ENCODE measurements at places on chromosomes 5 and 9. TPM values are rescaled to one million over a fixed set of nuclear protein-coding genes. Genes with fewer than 3 reads are reported as not detected.

Gene SLC1A1
- total RNA-seq = not detected

- H3K36me3 ChIP-seq = no peaks in the 10 kb centered on the region
- no peak overlapping the region for H3K27ac ChIP-seq
- no peak for DNase-seq
- H3K4me3 ChIP-seq = no peak overlapping the region
- H3K4me1 ChIP-seq = no peaks in the 10 kb centered on the region
- no peaks in the 10 kb centered on the region for H3K27me3 ChIP-seq
Measured at GRCh38 chr9:106075236-106075959, 381.1 kb downstream of the TMEM38B start.

- no peaks in the 10 kb centered on the region for H3K4me1 ChIP-seq
- no peaks in the 10 kb centered on the region for H3K36me3 ChIP-seq
- no peak overlapping the region for H3K4me3 ChIP-seq
- no peak overlapping the region for H3K27ac ChIP-seq
- DNase-seq = no peak
Measured at GRCh38 chr9:107148216-107148615, 134.9 kb upstream of the RAD23B start.

Gene FOXD4L3
- 0.20 TPM for total RNA-seq

Gene IL9
- not detected for total RNA-seq

Gene AIF1L
- total RNA-seq = 0.37 TPM

DNA sequence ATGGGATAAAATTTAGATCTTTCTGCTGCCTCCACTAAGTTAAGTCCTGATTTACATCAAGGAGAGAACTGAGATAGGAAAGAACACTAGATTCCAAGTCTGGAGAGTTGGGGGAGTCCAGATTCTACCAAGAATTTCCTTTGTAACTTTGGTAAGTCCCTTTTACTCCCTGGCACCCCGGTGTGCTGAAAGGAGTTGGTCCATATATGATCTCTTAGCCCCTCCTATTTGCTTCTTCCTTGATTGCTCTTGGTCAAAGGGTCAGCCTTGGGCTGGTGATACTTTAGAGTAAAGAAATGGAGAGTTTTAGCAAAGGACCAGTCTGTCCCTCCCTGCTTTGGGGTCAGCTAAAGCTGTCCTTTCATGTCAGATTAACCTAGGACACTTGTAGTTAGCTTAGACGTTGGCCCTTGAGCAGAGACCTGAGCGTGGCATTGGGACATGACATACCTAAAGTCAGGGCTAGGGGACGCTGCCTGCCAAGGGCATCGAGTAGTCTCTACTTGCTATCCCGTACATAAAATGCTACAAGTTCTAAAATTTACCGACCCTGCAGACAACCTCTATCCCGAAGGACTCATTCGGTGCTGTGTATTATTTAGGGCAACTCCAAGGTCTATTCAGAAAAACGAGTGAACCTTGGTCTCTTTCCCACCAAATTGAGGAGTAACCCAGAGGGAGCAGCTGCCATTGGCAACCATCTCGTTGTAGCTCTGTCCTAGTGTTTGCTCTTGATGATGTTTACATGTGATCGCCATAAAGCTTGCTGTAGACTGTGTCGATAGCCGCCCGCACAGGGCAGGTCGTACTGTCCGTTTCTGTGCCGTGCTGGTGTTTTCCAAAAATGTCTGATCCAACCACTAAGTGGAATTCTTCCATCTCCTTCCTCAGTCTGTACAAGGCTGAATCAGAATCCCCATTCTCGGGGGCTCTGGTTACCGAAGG lies 94.4 kb downstream of the PDE6A start:
- no peak overlapping the region for H3K4me3 ChIP-seq
- no peak for DNase-seq
- H3K27me3 ChIP-seq = no peaks in the 10 kb centered on the region
- H3K27ac ChIP-seq = no peak overlapping the region
- peaks cover 5% of the 10 kb centered on the region for H3K36me3 ChIP-seq

Gene TMEM252
- not detected for total RNA-seq

- no peak overlapping the region for H3K27ac ChIP-seq
- H3K4me1 ChIP-seq = peaks cover 5% of the 10 kb centered on the region
- no peak overlapping the region for H3K4me3 ChIP-seq
- no peaks in the 10 kb centered on the region for H3K27me3 ChIP-seq
- no peak for DNase-seq
- H3K36me3 ChIP-seq = no peaks in the 10 kb centered on the region
Measured at GRCh38 chr5:34743878-34744277, 87.8 kb downstream of the RAI14 start.

DNA sequence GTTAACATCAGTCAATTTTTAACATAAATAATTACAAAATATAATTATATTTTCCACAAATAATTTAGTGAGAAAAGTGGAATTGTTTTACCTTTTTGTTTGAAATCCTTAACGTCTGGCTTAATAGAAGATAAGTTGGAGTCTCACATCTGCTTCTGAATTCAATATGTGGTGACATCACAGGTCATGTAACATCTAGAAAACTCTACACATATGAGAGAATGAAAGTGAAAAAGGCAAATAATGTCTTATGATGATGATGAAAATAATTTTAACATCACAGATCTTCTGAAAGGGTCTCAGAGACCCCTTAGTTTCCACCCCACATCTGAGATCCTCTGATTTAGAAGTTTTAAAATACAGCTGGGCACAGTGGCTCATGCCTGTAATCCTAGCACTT lies 81.5 kb downstream of the PRKACG start:
- DNase-seq = no peak
- no peak overlapping the region for H3K4me3 ChIP-seq
- peaks cover 20% of the 10 kb centered on the region for H3K4me1 ChIP-seq
- peaks cover 2% of the 10 kb centered on the region for H3K36me3 ChIP-seq

GRCh38 chr5:119031011-119031886 lies 39.6 kb upstream of the DMXL1 start:
- H3K4me1 ChIP-seq = peaks cover 26% of the 10 kb centered on the region
- peak overlapping the region; percentile 78 for H3K27ac ChIP-seq
- DNase-seq = peak; percentile 8
- no peaks in the 10 kb centered on the region for H3K27me3 ChIP-seq

- no peaks in the 10 kb centered on the region for H3K36me3 ChIP-seq
- H3K27ac ChIP-seq = no peak overlapping the region
- H3K27me3 ChIP-seq = peaks cover 7% of the 10 kb centered on the region
- no peaks in the 10 kb centered on the region for H3K4me1 ChIP-seq
- DNase-seq = no peak
- H3K4me3 ChIP-seq = no peak overlapping the region
Measured at GRCh38 chr9:130459941-130460669, 15.3 kb downstream of the ASS1 start.

DNA sequence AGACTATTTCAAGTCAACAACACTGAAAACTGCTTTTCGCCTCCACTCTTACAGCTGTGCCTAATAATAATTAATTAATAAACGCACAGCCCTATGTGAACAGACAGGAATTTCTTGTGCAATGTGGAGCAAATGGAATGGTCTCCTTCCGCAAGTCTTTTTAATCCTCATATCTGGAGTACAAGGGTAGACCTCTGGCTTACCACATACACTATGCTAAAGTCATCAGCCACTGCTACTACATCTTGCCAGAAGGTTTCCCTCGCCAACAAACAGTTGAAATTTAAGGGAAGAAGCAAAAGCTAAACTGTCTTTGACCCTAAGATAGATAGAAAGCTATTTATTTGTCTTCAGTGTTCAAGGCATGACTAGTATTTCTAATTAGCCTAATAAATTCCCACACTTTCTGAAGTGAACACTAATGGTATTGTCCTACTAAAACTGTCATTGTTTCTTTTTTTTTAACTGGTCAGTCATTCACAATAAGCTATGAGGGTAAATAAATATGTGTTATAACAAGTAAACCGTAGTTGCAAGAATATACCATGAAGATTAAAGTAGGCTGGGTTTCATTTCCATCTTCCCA lies 63.9 kb downstream of the GOLPH3 start:
- peaks cover 42% of the 10 kb centered on the region for H3K36me3 ChIP-seq
- no peak overlapping the region for H3K4me3 ChIP-seq
- no peak for DNase-seq
- H3K4me1 ChIP-seq = peaks cover 2% of the 10 kb centered on the region
- H3K27ac ChIP-seq = no peak overlapping the region

- no peaks in the 10 kb centered on the region for H3K27me3 ChIP-seq
- no peaks in the 10 kb centered on the region for H3K4me1 ChIP-seq
- DNase-seq = no peak
Measured at GRCh38 chr9:16559418-16560188, 310.9 kb downstream of the BNC2 start.

DNA sequence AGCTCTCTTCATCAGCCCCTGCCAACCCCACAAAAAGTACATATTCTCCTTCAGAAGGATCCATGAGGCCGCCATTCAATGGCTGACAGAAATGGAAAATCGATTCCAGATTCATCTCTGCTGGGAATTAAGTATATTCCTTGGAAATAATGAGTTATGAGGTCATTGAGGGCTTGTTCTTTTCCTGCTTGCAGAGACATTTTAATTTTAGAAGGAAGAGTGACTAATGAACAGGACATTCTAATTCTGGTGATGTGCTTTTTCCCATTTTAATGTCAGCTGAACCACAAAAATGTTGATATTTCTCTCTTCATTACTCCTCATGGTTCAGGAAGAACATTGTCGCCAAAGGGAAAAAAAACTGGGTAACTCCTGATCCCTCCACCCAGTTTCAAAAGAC lies 314.0 kb downstream of the PIK3R1 start:
- no peak overlapping the region for H3K27ac ChIP-seq
- no peaks in the 10 kb centered on the region for H3K4me1 ChIP-seq
- peaks cover 7% of the 10 kb centered on the region for H3K27me3 ChIP-seq
- DNase-seq = no peak
- H3K4me3 ChIP-seq = no peak overlapping the region

- H3K4me1 ChIP-seq = peaks cover 9% of the 10 kb centered on the region
- H3K27ac ChIP-seq = no peak overlapping the region
- no peaks in the 10 kb centered on the region for H3K36me3 ChIP-seq
- H3K27me3 ChIP-seq = no peaks in the 10 kb centered on the region
Measured at GRCh38 chr9:72509053-72509452, 12.4 kb upstream of the TMC1 start.

DNA sequence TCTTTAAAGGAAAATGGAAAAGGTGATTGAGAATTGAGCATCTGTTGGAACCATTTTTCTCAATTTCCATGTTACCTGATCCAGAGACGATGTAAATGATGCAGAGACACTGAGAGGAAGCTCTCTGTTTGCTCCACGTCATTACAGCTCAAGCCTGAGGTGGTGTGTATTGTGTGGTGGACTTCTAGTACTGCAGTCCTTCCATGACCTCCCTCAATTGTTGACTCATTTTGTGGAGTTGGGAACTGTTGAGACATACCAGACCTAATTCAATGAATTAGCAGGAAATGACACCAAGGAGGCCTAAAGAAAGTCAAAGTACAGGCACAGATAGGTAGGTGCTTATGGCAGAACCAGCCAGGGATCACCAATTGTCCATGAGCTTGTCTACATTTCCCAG lies 15.6 kb upstream of the LVRN start:
- peaks cover 2% of the 10 kb centered on the region for H3K27me3 ChIP-seq
- H3K36me3 ChIP-seq = no peaks in the 10 kb centered on the region
- H3K4me3 ChIP-seq = no peak overlapping the region
- DNase-seq = no peak

DNA sequence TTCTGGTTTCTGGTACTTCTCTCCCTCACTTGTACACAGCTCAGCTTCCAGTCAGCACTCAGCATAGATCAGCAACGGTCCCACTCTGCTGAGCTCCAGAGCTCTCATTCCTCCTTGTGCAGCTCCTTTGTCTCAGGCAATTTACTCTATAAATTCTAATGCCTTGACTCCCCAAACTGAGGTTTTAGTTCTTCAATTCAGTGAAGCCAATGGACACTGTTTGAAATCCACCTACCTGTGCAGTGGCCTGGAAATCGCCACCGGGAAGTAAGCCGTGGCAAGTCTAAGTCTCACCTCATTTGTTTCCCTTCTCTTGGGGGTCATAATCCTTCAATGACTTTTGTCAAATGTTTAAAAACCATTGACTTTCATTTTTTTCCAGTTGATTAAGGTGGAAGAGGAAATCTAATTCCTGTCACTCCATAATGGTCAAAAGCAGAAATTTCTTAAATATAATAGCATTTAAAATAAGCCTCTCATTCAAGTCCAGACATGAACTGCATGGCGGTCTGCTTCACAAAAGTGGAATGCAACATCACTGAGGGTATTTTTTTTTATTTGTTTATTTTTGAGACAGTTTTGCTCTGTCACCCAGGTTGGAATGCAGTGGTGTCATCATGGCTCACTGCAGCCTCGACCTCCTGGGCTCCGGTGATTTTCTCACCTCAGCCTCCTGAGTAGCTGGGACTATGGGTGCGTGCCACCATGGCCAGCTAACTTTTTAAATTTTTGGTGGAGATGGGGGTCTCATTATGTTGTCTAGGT lies 79.6 kb downstream of the C7 start:
- H3K4me3 ChIP-seq = no peak overlapping the region
- no peaks in the 10 kb centered on the region for H3K36me3 ChIP-seq
- no peak for DNase-seq

GRCh38 chr9:99870126-99870525 lies 36.3 kb upstream of the STX17 start:
- H3K4me1 ChIP-seq = peaks cover 28% of the 10 kb centered on the region
- DNase-seq = no peak
- H3K4me3 ChIP-seq = no peak overlapping the region
- H3K27ac ChIP-seq = no peak overlapping the region
- H3K36me3 ChIP-seq = no peaks in the 10 kb centered on the region
- H3K27me3 ChIP-seq = no peaks in the 10 kb centered on the region

Gene FOXD4
- 0.92 TPM for total RNA-seq

GRCh38 chr5:76341651-76342334 lies 61.3 kb upstream of the IQGAP2 start:
- no peak overlapping the region for H3K4me3 ChIP-seq
- H3K36me3 ChIP-seq = peaks cover 3% of the 10 kb centered on the region
- DNase-seq = no peak
- H3K27me3 ChIP-seq = no peaks in the 10 kb centered on the region
- peaks cover 32% of the 10 kb centered on the region for H3K4me1 ChIP-seq
- peak overlapping the region; percentile 15 for H3K27ac ChIP-seq

Gene RAI14
- total RNA-seq = 0.08 TPM

DNA sequence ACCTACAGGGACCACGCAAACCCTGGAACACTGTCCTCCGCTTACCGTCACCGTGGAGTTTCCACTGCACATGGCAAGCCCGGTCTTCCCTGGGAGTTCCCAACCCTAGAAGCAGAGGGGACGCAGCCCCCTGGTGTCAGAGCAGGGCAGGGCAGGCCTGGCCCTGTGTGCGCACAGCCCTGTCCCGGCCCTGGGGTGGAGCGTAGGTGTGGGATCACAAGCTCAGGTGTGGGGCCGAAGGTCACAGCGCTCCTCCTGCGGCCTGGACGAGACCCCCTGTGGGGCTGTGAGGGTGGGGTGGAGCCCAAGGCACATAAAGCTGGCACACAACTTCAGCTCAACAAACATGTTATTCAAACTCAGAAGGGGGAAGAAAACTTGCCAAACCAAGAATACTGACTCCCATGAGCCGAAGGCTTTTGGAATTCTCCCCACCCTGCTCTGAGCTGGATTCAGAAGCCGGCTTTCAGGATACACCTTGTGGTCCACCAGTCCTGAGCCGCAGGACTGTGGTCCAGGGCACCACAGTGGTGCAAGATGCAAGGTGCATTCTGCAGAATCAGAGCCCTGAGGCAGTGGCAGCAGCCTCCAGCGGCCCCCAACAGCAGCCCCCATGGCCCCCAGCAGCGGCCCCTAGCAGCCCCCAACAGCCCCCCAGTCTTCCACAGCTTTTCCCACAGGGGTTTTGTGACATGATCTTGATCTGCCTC lies 11.8 kb upstream of the EXOC3 start:
- H3K27me3 ChIP-seq = no peaks in the 10 kb centered on the region
- H3K4me1 ChIP-seq = peaks cover 10% of the 10 kb centered on the region
- no peak overlapping the region for H3K4me3 ChIP-seq
- no peak overlapping the region for H3K27ac ChIP-seq
- DNase-seq = peak; percentile 50

Data from activated CD4-positive, alpha-beta T cell treated with anti-CD3 and anti-CD28 coated beads, Interleukin-2, amount 10 ng/mL, durations not matched to agents 7 days and 5 days (primary cell).